NCI-H2107 (cell line): ENCODE measurements at places on chromosomes 16 and 17.

DNA sequence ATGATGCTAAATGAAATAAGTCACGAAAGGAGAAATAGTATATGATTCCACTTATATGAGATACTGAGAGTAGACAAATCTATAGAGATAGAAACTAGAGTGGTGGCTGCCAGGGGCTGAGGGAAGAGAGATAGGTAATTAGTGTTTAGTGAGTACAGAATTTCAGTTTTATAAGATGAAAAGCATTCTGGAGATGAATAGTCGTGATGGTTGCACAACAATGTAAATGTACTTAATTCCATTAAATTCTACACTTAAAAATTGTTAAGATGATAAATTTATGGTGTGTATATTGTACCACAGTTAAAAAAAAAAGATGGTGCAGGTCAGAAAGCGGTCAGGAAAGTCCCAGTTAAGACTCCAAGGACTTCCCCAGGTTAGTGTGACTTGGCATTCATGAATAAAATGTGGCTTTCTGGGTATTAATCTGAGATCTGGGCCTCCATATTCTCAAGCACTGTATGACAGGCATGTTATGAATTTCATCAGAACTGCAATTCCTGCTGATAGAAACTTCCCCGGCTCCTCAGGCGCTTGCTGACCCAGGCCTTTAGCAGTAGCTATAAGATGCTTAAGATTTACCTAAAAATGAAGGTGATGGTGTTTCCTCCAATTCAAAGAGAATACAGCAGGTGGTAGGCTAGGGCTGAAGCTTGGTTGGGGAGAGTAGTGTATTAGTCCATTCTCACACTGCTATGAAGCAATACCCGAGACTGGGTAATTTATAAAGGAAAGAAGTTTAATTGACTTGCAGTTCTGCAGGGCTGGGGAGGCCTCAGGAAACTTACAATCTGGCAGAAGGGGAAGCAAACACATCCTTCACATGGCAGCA lies 115.3 kb upstream of the SOX9 start:
- no peak for DNase-seq

- no peak for DNase-seq
These were observed 29.6 kb upstream of the FAAP100 start for GRCh38 chr17:81581758-81582157.

GRCh38 chr16:63806794-63807506 lies 1314.9 kb downstream of the CDH11 start:
- DNase-seq: no peak

GRCh38 chr16:68719993-68720489 lies 17.1 kb upstream of the CDH1 start:
- no peak for DNase-seq

- no peak for DNase-seq
These were observed 31.7 kb upstream of the TAOK1 start for GRCh38 chr17:29358416-29358815.

GRCh38 chr16:21116148-21116693 lies 34.4 kb downstream of the DNAH3 start:
- DNase-seq: no peak

GRCh38 chr17:48368352-48368908 lies 61.6 kb downstream of the SKAP1 start:
- no peak for DNase-seq

GRCh38 chr16:14285513-14286367 lies 214.6 kb downstream of the MRTFB start:
- DNase-seq: peak; percentile 84

DNA sequence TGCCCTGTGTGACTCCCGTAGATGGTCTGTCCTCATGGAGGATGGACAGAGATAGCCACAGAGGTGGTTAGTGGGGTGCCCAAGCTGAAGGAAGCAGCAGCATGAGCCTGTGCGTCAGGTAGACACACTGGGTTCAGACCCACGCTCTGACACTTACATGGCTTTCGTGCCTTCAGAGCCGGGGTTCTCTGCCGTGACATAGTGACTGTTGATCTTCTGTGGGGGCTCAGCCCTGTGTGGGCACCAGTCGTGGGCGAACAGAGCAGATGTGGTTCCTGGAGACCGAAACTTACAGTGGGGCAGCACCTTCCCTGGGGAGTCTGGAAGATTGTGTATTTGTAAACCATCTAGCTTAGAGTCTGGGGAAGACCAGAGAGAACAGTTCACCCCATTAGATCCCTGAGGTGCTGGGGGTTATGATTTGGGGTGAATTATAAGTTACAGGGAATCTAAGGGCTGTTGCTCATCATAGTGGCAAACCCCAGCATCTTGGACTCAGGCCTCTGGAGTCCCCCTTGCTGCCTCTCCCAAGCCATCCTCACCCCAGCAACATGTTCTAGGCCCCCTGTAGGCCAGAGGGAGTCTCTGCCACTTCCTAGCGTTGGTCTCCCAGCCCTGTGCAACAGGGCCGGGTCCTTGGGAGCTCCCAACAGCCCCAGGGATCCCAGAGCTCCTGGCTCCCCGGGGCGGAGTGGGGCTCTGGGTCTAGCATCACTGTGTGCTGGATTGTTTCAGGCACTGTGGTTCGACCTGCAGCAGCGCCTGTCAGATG lies 28.6 kb downstream of the NECAB2 start:
- no peak for DNase-seq

GRCh38 chr17:11240041-11240840 lies 772 bp upstream of the SHISA6 start:
- no peak for DNase-seq

GRCh38 chr17:81034168-81034777 lies 678 bp upstream of the BAIAP2 start:
- DNase-seq: no peak

- DNase-seq: no peak
These were observed 142.9 kb upstream of the NUDT7 start for GRCh38 chr16:77579351-77579891.

DNA sequence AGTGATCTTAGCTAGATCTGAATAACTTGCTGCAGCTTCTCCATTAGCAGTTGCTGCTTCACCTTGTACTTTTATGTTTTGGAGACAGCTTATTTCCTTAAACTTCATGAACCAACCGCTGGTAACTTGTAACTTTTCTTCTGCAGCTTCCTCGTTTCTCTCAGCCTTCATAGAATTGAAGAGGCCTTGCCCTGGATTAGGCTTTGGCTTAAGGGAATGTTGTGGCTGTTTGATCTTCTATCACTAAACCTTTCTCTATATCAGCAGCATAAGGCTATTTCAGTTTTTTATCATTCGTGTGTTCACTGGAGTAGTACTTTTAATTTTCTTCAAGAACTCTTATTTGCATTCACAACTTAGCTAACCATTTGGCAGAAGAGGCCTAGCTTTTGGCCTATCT lies 21.5 kb upstream of the TMEM92 start:
- DNase-seq: no peak

GRCh38 chr17:17060001-17060922 lies 18.0 kb downstream of the MPRIP start:
- DNase-seq: no peak

DNA sequence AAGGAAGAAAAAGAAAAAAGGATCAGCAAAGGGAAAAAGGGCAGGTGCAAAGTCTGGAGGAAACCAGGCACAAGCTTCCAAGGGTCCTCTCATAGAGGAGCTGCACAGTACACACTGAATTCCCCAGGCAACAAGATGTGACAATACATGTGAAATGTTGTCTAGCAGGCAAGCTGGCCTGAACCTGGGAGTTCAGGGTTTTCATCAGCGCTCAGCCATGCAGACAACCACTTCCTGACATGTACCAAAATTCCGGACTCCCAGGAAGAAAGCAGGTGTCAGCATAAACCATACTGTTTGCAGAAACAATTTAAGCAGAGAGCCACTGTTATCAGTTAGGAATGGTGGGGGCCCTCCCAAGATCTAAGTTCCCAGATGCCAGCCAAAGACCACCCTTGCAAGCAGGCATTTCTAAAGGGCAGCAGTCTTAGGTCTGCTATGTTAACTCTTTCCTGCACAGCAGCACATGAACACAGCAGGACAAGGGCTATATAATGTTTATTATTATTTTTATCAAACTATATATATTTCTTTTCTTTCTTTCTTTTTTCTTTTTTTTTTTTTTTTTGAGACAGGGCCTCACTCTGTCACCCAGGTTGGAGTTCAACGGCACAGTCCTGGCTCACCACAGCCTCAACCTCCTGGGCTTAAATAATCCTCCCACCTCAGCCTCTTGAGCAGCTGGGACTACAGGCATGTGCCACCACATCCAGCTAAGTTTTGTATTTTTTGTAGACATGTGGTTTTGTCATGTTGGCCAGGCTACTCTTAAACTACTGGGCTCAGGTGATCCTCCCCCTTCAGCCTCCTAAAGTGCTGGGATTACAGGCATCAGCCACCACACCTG lies 10.1 kb downstream of the TK2 start:
- DNase-seq: no peak

- no peak for DNase-seq
These were observed 538.0 kb downstream of the CDH13 start for GRCh38 chr16:83164816-83165215.

- no peak for DNase-seq
These were observed 173.8 kb upstream of the CHMP6 start for GRCh38 chr17:80817861-80818260.
